AG20443 (cell line): ENCODE measurements at places on chromosomes 4 and X.

GRCh38 chr4:75087416-75087815 is 154.5 kb downstream of the PARM1 start:
- no peak for DNase-seq

DNA sequence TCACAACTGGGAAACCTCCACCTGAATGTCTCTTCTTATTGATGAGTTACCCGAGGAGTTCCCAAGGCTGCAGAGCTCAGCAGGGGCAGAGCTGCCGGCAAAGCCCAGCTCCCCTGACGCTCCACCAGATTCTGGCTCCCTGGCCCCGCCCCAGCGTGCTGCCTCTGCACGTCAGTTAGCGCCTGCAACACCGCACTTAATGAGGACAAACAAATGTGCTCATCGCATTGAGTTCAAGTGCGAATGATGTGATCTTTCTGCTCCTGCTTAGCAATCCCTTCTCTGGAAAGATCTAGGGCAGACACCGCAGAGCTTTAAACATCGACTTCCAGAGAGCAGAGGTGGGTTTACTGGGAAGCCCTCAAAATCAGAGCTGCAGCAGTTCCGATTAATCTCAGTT is 55.5 kb upstream of the FBXW7 start:
- DNase-seq = peak; percentile 62

DNA sequence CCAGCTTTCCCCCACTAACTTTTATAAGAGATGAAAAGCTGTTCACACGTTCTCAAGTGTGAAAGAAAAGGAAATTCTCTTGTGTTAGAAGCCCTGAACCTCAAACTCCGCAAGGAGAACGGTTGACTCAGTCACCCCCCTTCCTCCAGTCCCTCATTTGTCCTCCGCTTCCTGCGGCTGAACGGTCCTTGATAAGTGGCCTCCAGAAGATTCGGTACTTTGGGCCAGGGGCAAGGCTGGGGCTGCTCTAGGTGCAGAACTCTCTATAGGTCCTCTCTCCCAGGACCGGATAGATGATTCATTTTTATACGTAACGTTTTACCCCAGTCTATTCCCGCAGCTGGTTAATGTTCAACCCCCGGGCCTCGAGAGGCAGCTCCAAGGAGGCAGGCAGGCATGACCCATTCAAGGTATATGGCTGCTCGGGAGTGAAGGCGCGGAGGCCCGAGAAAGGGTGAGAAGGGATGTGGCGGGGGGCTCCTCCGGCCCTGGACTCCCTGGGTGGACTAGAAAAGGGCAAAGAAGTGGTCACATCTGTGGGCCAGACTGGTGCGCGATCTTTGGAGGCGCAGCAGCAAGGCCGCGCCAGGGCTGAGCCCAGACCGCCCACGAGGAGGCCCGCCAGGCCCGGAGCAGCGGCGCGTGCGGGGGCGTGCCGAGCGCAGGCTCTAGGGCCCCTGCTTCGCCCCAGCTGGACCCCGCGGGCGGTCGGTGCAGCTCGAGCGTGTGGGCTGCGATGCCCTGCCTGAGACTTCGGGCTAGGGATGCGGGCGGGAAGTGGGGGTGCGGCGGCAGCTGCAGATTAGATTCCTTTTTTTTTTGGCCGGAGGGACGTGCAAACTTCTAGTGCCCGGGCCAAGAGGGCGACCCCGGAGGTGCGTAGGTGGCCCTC is 11.7 kb downstream of the PITX2 start:
- peak; percentile 72 for DNase-seq

- no peak for DNase-seq
Observed at GRCh38 chrX:147183161-147183560, 368.6 kb upstream of the CXorf51A start.

GRCh38 chr4:115274545-115274944 is 161.1 kb upstream of the NDST4 start:
- no peak for DNase-seq

DNA sequence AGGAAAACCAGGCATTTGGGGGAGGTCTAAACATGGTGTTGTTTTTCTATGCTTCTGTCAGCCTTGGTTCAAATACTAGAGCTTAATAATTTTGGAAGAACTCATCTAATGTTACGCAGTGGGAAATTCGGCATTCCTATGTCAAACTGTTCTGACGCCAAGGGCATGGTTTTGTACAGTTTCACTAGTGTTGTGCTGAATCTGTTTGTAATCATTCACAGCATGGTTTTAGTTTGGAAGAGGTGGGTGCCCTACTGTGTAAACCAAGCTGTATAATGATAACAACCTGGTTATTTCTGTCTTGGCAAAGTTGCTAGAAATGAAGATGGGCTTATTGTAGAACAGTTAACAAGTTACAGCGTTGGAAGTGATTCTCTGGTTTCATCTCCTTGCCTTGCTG is 5.2 kb downstream of the DDX3X start:
- DNase-seq = no peak

GRCh38 chrX:3669841-3670475 is 43.5 kb downstream of the PRKX start:
- DNase-seq = no peak

DNA sequence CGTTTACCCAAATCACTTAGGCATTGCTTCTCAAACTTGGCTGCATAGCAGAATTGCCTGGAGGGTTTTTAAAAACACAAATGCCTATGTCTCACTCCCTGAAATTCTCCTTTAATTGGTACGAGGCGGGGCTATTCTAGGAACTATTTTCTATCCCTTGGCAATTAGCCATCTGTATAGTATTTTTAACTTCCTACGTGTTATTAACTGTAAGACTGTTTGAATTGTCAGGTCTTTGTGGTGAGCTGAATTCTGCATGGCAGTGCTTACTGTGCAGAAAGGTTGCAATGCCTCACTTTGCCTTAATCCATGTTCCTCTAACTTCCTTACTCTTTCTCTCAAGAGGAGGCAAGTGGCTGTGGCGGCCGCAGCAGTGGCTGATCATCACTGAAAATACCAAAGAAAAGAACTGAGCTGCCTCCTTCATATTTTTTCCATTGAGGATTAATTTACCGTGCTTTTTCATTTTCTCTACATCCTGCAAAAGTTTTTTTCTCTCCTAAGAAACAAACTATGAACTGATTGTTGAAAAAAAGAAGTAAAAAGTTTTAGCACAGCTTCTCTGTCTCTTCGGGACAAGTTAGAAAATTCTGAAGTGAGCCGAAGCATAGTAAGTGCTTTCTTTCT is at the start of gene SHROOM3:
TSS of gene SHROOM3 (plus strand) at position 329 of the 627 bp plus-strand sequence. CDS start 824 bp downstream, outside the sequence.
- peak; percentile 34 for DNase-seq

- peak; percentile 53 for DNase-seq
Observed at GRCh38 chr4:6724421-6725111, 8.6 kb downstream of the BLOC1S4 start.

DNA sequence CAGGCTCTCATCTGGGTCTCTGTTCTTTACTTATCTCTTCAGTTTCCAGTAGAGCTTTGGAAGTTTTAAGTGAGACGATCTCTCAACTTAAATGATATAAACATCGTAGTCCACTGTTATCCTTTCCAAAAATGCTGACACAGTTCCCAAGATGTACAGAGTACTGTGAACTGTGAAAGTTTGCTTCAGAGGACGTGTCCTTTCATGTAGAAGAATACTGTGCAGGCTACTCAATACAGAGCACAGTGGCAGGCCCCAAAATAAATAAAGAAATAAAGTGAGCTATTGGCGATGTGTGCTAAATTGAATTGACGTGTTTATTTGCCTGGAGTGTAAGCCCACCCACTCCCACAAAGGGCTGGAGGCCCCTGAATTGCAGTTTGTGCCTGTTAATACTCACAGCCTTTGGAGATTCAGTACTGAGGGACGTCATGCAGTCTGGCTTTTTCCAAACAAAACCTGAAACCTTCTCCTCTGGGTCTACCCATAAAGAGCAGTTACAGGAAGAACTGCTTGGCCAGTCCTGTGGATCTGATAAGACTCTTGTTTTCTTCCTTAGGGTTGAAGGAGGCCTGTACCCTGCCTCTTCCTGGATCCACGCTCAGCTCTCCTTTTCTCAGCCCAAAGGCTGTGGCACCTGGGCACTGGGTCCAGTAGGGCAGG is 66.1 kb downstream of the SOWAHB start:
- DNase-seq = no peak

- no peak for DNase-seq
Observed at GRCh38 chr4:155411546-155411945, 34.8 kb upstream of the MAP9 start.

- no peak for DNase-seq
Observed at GRCh38 chrX:45003085-45003484, 130.1 kb downstream of the KDM6A start.

DNA sequence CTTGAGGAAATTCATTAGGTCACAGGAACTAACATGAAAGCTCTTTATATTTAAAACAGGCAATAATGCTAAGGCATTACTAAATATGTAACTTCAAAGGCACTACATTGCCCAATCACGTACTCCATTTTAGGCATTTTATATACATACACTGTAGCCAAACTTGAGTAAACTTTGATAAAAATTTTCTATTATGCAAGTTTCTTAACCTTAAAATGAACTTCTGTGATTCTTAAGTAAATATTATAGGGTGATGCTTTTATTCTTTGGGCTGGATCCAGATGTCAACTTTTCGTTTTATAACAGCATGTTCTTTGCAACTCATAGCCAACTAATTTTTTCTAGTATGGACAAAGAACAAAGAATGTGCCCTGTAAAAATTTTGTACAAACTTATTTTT is 28.3 kb upstream of the MAP9 start:
- DNase-seq = no peak

DNA sequence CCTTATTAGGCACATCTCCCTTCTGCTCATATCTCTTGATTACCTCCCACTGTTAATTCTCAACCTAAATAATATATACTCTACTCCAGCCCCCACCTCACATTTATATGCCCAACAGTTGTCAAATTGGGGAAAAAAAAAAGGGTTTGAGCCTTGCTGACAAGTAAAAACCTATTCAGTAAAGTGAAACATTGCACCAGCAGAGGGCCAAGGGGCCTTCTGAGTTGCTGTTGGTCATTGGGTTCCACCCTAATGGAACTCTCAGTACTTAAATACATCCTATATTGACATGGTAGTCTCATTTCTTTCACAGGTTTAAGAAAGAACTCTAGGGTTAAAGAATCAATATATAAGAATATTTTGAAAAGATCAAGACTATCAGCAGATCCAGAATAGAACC is 362.2 kb downstream of the SMARCA1 start:
- DNase-seq = no peak

- DNase-seq = no peak
Observed at GRCh38 chr4:20253283-20253734, 1.6 kb downstream of the SLIT2 start.

DNA sequence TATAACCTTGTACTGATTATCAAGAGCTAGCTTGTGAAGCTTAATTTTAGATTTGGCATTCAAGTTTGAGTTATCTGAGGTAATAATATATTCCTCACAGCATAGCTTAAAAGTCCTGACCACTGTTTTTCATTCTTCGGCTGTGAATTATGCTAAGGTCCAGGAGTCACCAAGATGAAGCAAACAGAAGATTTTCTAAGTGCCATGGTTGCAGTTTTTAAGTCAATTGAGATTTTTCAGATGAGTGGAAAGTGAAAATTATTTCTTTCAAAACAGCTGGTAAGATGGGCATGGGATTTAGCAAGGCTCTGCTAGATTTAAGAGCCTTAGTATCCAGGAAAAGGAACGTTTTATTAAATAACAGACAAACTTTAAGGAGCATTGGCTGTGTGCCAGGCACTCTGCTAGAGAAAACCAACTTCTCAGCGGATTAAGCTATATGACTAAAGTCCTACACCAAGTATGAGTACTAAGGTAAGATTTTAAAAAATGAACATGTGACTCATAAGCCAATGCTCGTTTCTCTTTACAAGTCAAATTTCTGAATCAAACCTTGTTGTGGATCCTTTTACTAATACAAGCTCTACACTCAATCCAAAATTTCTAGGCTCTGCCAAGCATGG is 149.9 kb upstream of the IL15 start:
- peak; percentile 16 for DNase-seq

DNA sequence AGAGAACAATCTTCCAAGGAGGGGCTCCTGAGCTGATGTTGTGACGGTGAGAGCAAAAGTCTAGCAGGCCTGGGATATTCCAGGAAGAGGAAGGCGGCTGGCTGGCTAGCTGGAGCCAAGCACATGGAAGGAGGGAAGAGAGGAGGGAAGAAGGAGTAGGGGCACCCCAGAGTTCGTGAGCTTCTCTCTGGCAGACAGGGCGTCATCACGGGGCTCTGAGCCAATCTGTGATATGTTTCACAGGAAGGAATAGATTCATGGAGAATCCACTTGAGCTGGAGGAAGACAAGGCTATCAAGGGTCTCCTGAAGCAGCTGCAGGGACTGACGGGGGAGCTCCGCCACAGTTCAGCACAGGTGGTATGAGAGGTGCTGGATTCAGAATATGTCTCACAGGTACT is 73.6 kb downstream of the DHRSX start:
- no peak for DNase-seq

- peak; percentile 69 for DNase-seq
Observed at GRCh38 chr4:77819404-77819842, 255 bp upstream of the CNOT6L start.

DNA sequence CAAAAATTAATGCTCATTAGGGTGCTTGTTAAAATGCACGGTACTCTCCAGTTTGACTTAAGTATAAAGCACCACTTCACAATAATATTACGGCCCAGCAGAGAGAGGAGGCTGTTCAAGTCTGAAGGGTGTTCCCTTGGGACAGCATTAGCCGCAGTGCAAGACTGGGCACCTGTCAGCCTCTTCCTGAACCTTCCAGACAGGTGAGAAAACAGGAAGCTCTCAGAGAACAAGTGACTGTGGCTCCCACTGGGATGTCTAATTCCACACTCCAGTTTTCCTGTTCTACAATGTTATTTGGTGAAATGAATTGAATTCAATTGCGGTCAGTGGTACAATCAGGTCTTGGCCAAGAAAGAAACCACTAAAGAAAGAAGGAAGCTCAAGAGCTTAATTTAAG is 414.4 kb downstream of the SMARCA1 start:
- DNase-seq = no peak

- DNase-seq = no peak
Observed at GRCh38 chr4:23305026-23305425, 584.8 kb downstream of the PPARGC1A start.

DNA sequence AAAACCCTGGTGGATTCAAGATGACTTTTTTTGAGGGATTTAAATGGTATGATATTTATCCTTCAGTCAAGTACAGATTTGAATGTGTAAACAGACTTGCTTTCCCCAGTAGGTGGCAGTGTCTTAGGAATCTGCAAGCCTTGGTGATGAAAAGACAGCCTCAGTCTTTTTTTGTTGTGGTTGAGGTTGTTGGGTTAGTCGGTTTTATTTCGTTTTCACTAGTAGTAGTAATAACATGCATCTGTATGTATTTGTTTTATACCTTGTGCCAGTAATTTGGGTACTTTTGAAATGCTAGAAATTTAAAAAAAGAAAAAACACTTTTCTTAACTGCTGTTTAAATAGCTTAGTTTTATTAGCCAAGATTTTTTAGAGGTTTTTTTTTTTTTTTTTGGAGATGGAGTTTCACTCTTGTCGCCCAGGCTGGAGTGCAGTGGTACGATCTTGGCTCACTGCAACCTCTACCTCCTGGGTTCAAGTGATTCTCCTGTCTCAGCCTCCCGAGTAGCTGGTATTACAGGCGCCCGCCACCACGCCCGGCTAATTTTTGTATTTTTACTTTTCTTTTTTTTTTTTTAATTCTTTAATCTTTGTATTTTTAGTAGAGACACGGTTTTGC is 39.2 kb downstream of the COPS4 start:
- peak; percentile 72 for DNase-seq

- DNase-seq = no peak
Observed at GRCh38 chr4:3075652-3075981, 1.1 kb downstream of the HTT start.

GRCh38 chr4:107809210-107809609 is 15.5 kb upstream of the SGMS2 start:
- no peak for DNase-seq

GRCh38 chr4:23782778-23783437 is 106.9 kb downstream of the PPARGC1A start:
- no peak for DNase-seq
